ENCODE measurements at places on chromosomes 3 and 15.

GRCh38 chr3:151445273-151446001 lies 15.4 kb downstream of the IGSF10 start:
- no peak for DNase-seq

DNA sequence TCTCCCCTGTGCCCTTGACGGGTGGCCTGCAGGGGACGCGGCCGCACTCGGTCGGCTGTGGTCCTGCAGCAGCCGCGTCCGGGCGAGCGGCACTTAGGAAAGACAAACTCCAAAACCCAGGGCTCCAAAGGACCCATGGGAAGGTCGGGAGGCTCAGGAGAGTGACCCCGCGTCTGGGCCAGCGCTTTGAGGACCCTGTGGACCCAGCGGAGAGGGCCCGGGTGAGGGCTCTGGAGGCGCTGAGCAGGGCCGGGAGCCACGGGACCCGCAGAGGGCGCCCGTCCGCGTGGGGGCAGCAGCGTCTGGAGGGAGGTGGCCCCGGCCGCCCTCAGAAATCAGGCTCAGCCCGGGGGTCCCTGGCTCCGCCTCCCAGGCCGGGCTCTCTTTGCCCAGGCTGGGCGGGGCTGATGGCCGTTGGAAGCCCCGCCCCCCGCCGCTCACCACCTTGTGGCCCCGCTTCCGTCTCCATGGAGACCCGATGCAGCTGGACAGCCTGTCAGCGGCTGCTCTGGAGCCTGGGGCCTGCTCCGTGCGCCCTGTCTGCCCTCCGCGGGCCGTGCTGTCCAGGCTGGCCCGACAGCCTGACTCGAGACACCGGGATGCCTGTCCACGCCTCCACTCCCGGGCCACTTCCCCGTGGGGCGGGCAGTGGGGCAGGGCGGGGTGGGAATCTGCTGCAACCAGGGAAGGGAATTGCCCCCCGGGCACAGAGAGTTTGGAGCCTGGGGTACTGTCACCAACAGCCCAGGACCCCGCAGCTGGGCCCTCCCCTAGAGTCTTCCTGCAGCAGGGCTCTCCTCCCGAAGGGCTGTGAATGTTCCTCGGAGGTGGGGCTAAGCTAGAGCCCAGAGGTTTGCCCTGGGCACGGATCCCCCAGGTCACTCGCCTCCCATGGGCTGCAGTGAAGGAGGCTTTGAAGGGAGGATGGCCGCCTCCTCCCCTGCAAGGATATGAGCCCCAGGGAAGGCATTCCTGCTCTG lies 34.8 kb upstream of the RPL32 start:
- no peak for DNase-seq

DNA sequence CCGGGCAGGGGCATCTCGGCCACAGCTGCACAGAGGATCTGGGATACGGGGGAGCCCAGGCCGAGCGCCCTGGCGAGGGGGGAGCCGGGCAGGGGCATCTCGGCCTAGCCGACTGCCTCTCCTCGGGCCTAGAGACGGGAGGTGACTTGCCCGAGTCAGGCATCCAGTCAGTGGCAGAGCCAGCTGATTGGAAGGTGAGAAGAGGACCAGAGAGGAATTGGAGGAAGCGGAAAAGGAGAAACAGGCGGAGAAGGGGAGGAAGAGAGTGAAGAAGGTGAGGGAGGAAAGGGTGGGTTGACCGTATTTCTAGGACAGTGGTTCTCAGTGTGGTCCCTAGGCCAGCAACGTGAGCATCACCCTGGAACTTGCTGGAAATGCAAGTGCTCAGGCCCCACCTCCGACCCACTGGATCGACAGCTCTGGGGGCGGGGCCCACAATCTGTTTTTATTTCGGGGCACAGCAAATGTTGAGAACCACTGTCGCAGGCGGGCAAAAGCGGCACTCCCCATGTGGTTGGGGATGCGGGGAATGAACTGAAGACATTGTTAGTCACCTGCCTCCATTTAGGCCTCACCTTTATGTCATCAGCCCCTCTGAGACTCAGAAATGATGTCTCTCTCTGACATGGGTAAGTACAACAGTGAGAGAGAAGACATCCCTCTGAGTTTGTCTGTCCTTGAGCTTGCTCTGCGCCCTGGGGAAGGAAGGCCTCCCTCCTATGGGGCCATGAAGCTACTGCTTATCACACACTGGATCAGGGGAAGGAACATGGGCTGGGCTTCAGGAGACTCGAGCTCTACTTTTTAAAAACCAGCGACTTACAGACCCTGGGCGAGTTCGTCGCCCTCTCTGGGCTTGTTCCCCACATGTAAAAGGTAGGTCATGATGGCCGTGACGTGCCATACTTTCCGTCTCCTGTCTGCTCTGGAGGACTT lies 1.0 kb upstream of the MELTF start:
- DNase-seq, result no peak

DNA sequence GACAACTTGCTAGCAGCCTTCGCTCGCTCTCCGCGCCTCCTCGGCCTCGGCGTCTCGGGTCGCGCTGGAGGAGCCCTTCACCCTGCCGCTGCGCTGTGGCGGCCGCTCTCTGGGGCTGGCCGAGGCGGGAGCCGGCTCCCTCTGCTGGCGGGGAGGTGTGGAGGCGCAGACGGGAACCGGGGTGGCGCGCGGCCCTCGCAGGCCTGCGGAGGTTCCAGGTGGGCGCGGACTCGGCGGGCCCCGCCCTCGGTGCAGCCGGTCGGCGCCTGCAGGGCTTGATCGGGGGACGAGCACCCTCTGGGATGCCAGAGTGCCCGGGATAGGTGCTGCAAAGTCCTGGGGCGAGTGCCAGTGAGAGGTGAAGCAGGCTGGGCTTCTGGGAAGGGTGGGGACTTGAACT lies 989.9 kb downstream of the ROBO2 start:
- DNase-seq, result no peak

GRCh38 chr3:50208677-50209344 lies 3.7 kb downstream of the SLC38A3 start:
- no peak for DNase-seq

GRCh38 chr15:77021803-77022381 lies 27.0 kb downstream of the PSTPIP1 start:
- DNase-seq, result peak; percentile 81

DNA sequence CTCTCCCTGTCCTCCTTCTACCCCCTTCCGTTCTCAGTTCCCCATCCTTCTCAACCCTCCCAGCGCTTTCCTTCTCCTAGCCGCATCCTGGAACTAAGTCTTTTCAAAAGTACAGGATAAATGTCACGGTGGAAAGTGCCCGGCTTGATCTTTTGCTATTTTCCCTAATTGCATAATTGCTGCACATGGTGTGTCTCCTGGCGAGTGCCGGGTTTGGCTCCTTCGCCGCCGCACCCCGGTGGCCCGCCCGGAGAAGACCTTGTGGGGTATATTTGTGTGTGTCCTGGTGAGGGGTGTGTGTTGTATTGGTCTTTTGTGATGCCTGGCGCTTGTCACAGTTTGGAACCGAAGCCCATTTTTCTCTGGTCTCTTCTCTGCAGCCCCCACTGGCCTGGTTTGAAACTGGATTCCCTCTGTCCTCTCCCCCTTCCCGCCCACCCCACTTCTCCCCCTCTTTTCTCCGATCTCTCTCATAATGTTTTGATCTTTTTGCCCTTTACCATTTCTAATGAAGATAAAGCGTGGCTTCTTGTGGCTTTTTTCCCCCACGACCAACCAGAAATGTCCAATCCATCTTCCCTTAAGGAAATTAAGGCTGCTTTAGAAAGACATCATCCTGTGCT lies 692 bp downstream of the UBE2E2 start:
- no peak for DNase-seq

DNA sequence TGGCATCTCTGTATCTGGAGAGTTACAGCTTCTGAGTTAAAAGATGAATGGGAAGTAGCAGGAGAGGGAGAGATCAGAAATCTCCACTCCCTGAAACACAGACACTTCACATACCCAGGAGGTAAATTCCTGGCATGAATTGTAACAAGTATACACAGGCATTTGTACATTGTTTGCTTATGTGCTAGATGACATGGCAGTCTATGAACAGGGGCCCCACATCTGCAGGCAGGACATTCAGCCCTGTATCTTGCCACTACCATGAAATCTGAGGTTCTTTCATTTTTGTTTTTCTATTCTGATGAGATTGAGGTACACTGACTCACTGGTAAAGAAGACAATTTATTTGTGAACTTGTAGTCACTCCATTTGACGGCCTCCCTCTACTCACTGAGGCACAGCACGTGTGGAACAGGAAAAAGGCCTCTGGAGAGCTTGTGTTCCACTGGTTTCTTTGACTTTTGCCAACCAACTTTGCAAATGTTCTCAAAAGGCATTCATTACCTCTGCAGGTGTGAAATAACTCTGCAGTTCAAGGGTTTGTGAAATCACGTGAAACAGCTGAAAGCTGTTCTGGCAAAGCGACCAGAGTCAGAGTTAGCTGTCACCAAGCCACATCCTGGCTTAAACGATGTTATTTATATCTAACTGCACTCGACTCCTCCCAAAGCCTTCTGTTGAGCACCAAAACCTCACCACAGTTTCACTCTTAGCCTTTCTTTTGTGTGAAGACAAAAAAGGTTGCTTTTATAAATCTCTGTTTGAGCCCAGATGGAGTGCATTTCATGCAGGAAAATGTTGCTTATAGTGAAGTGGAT lies 401.3 kb upstream of the CFAP20DC start:
- peak; percentile 95 for DNase-seq

- no peak for DNase-seq
Observed at GRCh38 chr3:6062261-6063187, 798.4 kb upstream of the GRM7 start.

DNA sequence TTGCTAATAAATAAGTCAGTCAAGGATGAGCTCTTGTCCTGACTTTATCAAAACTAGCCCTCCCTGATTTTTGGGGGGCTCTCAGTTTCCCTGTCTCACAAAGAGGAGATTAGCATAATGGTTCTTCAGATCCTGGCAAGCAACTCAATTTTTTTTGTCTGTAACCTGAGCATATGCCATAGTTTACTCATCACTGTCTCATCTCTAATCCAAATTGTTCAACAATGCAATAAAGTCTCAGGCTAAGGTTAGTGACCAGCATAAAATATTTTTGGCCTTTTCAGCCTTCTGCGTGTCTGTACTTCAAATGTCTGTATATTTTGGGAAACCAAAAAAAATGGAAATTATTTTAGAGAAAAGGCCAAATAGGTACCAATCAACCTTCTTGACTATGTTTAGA lies 465.6 kb upstream of the TPRG1 start:
- no peak for DNase-seq

- DNase-seq, result no peak
Observed at GRCh38 chr3:107263269-107264021, 113.8 kb upstream of the CCDC54 start.

DNA sequence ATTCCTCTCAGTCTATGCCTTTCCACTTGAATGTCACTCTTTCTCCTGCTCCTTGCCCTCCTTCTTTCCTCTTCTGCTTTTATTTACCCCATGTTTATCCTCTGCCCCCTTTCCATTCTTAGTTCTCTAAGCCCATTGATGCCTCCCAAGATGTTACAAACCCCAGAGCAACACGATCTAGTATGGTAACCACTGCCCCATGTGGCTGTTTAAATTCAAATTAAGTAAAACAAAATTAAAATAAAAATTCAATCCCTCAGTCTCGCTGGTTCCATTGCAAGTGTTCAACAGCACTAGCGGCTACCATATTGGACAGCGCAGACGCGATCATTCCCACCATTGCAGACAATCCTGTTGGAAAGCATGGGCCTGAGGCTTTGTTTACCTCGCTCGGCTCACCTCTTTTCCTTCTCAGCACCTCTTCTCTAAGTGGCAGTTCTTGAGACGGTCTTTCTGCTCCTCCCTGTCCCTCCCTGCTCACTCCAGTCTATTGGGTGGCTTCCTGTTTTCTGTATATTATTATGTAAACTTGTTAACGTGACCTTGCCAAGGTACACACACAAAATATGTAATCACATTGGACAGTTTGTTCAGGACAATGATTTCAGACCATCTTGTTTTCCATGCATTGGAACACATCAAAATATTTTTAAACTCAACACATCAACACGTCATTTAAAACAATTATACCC lies 21.8 kb upstream of the CA12 start:
- DNase-seq, result no peak

DNA sequence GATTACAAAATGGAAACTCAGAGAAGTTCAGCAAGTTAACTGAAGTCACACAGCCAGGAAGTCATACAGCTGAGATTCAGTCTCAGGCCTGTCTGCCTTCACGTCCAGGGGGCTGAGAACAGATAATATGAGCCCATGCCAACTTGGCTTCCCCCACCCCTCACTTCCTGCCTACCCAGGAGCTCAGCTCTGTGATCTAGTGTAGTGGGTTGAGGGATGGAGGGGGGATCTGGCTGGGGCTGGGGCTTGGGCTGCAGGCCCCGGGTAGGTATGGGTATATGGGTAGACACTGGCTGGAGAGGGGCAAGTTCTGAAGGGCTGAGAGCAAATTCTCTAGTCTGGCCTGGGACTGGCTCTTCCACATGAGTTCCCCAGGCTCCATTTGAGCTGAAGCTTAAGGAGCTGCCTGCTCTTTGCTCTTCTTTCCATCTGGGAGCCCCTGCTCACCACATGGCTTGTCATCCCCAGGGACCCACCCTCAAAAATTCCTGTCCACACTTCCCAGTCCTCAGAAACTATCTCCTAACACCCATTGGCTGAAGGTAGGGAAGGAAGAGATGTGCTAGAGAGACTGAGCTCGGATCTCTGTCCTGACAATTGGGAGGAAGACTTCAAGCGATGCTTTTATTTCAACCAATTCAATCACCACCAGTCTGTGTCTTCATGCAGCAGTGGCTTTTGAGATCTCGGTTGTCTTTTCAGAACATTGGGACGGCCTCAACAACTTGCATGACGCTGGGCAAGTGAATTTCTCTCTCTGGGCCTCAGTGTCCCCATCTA lies 2.0 kb downstream of the RASGRF1 start:
- no peak for DNase-seq

GRCh38 chr3:87792534-87793336 lies 266.1 kb downstream of the CGGBP1 start:
- DNase-seq, result no peak

DNA sequence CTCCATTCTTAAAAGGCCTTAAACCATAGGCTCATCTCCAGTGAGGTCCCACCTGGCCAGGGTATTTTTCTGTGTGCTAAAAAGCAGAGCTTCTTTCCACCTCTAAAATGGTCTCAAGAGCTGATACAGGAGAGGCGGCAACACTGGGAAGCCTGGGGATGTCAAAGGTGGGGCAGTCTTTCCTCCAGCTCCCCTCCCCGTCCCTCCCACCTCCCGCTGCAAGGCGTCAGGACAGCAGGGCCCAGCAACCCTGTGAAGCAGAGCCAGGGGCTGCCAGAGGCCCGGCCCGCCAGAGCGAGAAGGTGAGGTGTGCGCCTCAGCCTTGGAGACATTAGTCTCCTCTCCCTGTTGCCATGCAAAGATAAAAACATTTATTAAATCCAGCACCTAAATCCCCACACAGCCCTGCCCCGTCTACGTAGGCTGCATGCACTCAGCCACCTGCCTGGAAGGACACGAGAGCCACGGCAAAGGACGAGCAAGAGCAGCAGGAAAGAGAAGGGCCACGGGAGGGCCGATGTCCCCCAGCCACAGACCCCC lies 75.6 kb downstream of the FAM174B start:
- DNase-seq, result no peak
